ENCODE measurements at places on chromosomes 16 and 17.

GRCh38 chr17:65518256-65518655 is 43.2 kb downstream of the AXIN2 start:
- DNase-seq: no peak

GRCh38 chr16:88911136-88911945 is 44.9 kb upstream of the PABPN1L start:
- no peak for DNase-seq

DNA sequence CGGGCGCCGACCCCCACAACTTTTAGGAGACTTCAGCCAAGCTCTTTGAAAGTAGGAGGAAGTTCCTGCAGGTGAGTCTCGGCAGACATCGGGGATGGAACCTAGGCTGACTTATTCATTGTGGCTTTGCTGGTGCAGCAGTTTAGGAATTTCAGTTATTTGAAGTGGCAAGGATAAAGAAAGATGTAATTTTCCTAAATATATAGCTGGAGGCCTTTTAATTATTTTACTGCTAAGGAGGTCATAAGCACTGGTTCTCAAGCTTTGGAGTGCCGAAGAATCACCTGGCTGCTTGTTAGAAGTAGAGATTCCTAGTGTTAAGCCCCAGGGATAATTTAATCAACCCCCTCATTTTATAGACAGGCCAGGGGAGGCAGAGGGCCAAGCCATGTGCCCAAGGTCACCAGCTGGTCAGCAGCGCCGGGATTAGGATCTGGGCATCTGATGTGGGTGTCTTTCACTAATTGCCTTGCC is 28.9 kb upstream of the BCAR1 start:
- DNase-seq: no peak

- DNase-seq: no peak
These were observed 3.6 kb upstream of the LHX1 start for GRCh38 chr17:36933512-36934143.

DNA sequence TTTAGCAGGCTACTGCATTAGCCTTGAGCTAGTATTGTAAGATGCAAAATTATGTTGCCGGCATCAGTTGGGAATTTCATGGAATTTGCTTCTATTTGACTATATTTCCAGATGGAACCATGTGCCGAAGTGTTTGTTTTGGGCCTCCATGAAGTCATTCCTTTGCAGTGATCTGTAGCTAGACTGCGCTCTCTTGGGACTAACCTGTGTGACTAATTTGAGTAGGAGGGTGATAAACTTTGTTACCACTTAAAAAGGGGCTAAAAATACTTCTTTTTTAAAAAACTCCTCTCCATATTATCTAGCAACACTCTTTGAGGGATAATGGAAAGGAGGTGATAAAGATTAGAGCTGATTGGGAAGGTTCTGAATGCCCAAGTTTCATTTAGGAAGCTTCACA is 166.8 kb upstream of the TBX2 start:
- no peak for DNase-seq

DNA sequence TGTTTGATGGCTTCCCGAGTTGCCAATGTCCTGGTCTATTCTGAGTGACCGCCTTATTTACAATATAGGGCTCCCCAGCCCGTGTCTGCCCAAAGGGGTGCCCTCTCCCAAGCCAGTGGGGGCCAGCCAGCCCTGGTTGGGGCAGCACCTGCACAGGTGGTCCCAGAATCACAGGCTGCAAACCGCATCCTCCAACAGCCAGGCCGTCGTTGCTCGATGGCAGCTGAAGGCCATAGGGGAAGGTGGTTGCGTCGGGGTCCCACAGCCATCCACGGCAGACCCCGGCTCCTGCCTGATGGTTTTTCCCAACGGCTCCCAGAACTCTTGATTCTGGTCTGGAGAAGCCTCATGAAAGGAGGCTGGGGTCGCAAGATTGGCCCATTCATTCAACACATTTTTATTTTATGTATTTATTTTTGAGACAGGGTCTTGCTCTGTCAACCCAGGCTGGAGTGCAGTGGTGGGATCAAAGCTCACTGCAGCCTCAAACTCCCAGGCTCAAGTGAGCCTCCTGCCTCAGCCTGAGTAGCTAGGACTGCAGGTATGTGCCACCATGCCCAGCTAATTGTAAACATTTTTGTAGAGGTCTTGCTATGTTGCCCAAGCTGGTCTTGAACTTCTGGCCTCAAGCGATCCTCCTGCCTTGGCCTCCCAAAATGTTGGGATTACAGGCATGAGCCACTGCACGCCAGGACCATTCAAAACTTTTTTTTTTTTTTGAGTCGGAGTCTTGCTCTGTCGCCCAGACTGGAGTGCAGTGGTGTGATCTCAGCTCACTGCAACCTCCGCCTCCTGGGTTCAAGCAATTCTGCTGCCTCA is 79.0 kb upstream of the TOB1 start:
- DNase-seq: no peak

- no peak for DNase-seq
These were observed 4.8 kb downstream of the B9D1 start for GRCh38 chr17:19357761-19358160.

All from NCI-H1694 treated with DMSO at 0.1 percent for 48 hours (cell line).